Foreskin fibroblast (primary cell): ENCODE measurements at places on chromosomes 12 and 14.

DNA sequence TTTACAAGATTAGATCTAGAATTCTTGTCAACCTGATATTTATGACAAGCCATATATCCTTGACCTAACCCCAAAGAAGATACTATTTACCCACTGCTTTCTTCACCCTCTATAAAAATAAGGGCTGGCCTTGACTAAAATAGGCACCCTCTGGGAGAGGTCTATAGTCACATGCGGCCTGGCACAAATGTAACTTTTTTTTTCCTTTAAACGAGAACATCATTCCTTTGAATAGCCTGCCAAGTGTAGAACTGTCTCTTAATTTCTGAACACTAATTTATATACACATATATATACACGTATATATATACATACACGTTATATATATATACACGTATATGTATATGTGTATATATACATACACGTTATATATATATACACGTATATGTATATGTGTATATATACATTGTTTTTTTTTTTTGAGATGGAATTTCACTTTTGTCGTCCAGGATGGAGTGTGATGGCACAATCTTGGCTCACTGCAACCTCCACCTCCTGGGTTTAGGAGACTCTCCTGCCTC lies 18.6 kb downstream of the PPTC7 start:
- DNase-seq: no peak

DNA sequence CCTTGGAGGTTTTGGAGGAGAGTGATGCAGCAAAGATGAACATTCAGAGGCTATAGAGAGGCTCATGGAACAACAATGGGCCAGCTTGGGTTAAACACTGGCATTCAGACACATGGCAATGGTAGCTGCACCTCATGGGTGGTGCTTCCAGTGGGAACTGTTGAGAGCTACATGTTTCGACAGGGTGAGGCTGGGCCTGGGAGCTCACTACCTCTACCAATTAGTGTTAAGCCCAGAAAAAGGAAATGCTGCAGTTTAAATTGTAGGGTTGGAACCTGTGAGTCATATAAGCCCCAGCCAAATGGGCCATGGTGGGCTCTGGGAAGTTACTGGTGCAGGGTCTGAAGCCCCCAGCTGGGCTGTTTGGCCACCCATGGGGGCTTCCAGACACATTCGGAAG lies 279.7 kb downstream of the ZFP36L1 start:
- no peak for DNase-seq

GRCh38 chr12:94791933-94792332 lies 141.6 kb upstream of the TMCC3 start:
- DNase-seq: no peak

DNA sequence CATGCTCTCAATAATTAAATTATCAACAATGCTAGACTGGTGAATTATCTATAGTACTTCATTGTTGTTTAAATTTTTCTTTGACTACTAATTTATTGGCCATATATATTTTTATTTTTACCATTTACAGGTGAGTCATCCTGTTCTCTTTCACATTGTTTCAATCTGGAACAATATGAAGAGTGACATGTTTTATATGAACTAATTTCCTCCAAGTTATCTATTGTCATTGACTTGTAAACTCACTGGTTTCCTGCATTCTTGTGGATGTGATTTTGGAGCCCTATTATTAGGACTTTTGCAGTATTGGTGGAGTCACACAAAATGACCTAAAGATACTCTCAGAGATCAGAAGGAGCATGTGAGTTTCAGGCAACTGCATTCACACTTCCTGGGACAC lies 297.7 kb downstream of the AEBP2 start:
- no peak for DNase-seq

DNA sequence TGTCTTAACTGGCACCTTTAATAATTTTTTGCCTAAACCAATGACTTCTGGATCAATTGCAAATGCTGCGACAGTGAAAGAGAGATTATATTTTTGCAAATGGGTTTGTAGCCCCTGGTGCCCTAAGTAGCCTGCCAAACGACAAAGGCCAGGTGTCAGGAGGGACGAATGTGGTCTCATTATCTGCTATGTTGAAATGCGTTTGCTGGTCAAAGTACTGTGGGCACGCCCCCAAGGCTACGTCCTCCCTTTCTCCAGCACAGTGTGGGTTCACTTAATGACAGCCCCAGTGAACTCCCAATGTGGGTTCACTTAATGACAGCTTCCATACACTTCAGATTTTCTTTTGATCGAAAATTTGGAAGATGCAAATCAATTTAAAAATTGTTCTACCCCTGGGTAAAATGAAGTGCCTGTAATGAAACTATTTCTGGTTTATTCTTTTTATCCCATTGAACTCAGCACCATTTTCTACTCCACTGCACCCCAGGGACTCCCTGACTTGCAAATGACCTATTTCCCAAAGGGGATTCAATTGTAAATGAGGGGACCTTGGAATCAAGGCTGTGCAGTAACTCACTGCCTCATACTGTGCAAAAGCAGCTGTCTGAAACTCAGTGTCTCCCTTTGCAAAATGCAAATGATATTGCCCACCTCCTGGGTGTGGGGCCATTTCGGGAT lies 1.4 kb downstream of the SERPINA11 start:
- no peak for DNase-seq

GRCh38 chr14:61146899-61147298 lies 134.2 kb downstream of the TMEM30B start:
- no peak for DNase-seq

DNA sequence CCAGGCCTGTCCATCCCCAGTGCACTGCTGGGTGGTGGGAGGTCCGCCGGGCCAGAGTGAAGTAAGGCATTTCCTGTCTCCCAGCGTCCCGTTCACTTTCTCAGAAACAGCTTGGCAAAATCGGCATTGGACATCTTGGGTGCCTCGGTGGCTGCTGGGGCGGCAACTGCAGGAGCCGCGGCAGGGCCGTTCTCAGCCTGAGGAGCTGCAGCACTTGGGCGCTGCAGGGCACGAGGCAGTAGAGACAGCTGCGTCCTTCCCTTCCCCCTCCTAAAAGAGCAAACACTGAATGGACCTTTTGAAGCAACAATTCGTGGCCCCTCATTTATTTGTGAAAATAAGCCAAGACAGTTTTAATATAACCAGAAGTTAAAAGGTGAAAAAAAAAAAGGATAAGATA lies 8.3 kb downstream of the FICD start:
- no peak for DNase-seq

GRCh38 chr14:96231526-96232130 lies 24.4 kb upstream of the BDKRB1 start:
- no peak for DNase-seq

- DNase-seq: peak; percentile 11
These were observed 84.9 kb downstream of the MIA2 start for GRCh38 chr14:39318574-39318973.

- no peak for DNase-seq
These were observed 762.9 kb downstream of the C12orf50 start for GRCh38 chr12:87266305-87266704.

DNA sequence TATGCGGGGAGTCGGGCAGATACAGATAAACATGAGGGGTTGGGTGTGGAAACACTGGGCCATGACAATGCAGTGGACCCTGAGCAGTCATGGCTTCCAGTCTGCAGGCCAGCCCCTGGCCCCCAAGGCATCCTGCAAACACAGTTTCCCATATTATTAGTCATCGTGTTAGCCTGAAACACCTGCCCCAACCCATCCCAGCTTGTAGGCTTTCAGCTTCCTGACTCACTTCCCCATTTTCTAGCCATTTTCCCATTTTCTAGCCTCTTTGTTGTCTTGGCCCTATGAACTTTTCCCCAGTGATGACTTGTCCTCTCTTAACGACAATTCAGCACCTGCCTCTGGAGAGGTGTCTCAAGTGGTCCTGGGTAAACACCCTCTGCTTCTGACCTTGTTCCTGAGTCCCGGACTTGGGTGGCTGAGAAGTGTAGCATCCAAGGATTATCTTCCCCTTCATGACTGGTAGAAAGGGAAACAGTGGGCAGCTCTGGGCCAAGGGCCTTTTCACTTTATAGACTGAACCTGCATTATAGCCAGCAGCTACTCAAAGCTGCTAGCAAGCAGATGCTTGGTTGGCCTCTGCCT lies 4.3 kb upstream of the PGF start:
- no peak for DNase-seq

DNA sequence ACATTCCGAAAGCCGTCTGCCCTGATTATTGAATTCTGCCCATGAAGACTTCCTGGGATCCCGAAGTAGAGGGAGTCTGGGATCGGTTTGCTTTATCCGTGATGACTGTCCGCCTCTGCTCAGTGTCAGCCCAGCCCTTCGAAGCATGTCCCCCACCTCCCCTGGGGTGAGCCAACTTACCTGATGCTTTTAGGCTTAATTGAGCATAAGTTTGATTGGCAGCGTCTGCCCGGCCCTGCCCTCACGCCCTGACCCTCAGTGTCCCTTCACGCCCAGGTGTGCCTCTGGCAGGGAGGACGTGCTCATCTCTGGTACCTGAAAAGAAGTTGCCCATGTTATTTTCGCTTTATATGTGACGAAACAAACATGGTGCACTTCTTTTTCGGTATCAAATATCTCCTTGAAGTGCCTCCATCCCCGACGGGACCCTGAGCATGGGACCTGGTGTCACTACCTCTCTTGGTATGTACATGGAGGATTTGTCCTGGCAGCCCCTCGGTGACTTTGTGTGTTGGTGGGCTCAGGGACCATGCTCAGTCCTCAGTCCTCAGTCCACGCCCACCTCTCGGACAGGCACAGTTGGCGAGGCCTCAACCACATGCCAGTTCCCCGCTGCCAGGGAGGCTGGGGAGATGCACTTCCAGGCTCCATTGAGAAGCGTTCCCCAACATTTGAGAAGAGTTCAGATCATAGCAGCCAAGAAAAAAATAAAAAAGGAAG lies 130.1 kb upstream of the RTL1 start:
- DNase-seq: no peak

GRCh38 chr12:9361879-9362326 lies 153.7 kb upstream of the PZP start:
- DNase-seq: no peak

GRCh38 chr12:49195736-49196135 lies 6.9 kb upstream of the TUBA1A start:
- DNase-seq: no peak

DNA sequence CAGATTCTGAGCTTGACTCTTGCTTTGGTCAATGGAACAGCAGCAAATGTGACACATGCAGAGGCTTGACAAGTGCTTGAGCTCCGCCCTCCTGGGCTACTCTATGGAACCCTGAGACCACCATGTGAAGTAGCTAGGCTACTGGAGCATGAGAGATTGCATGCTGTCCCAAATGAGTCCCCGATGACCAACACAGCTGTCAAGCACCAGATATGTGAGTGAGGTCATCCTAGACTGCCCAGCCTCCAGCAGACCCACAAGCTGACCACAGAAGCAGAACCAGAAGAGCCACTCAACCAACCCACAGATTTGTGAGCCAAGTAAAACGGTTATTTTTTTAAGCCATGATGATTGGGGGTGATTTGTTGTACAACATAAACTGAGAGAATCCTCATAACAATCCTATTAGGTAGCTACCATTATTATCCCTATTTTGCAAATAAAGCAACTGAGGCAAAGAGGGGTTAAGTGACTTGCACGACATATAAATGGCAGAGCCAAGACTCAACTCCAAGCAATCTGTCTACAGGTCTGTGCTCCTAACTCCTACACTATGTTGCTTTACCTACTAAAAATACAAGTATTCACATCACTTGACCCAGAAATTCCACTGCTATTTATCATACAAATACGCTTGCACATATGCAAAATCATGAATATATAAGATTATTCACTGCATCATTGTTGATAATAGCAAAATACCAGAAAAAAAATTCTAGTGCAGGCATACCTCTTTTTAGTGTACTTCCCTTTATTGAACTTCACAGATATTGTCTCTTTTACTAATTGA lies 136.2 kb downstream of the NDUFA12 start:
- DNase-seq: no peak
